ENCODE measurements at places on chromosomes 1 and 21.

- peak; percentile 3 for DNase-seq
Observed at GRCh38 chr1:208601561-208601960, 357.4 kb upstream of the PLXNA2 start.

DNA sequence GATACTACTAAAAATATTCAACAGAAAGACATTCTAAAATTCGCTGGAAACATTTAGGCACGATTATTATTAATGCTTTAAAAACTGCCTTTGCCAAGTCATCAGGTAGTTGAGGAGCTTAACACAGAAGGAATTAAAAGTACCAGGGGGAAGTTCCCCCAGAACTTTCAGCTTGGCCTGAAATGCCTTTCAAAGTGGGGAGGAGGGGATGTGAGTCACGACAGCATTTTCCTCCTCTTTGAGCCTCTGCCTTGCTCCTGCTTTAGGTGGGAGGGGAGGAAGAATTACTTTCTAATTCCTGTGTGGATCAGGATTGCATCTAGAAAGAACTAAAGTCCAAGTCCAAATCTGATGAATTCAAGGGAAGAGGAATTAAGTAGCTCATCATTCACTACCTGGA is 183.7 kb downstream of the CLIC6 start:
- no peak for DNase-seq

DNA sequence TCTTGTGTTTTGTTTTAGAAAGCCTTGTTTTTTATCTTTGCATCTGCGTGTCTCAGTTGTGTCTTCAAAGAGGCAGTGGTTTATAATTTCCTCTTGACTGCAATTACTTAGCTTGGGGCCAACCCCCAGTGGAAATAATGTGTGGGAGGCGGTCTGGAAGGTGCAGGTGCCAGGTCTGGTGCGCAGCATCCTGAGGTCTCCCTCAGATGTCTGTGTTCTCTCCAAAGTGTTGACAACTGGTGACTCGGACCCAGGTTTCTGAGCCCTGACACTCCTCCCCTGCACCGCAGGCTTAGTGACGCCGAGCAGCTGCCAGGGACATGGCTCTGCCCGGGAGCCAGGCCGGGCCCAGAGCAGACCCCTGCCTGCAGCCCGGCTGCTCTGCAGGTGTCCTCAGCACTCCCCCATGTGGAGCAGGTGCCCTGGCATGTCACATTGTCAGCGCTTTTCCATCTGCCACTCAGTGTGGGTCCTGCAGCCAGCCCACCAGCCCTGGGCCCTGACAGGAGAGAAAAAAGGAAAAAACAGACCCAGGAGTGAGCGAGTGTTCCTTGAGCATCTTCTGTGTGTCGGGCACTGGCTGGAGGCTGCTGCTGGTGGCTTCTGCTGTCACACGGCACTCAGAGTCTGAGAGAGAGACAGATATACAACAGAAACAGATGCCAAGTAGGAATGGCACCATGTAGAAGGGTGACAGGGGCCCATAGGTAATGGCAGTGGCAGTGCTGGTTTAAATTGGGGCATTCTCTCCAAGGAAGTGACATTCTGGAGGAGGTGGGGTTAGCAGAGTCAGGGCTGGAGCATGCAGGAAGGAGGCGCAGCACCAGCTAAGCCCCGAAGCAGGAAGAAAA is 24.8 kb upstream of the SELENON start:
- no peak for DNase-seq

- DNase-seq, result no peak
Observed at GRCh38 chr1:235806123-235806522, 60.6 kb downstream of the LYST start.

DNA sequence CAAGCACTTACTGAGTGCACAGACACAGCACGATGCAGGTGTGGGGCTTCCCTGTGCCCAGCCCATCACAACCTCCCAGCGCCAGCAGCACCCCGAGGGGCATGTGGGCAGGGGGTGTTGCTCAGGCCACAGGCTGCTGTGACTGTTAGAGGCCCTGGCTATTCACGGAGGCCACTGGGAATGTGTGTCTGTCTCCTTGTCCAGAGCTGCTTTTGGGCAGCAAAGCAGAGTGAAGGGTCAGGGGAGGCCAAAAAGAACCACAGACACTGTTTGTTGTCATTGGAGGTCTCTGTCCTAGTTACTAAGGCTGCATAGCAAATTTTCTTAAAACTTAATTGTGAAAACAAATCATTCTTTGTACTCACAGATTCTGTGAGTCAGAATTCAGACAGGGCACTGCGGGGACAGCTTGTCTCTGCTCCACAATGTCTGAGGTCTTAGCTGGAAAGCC is 49.6 kb downstream of the TNFRSF8 start:
- peak; percentile 56 for DNase-seq

DNA sequence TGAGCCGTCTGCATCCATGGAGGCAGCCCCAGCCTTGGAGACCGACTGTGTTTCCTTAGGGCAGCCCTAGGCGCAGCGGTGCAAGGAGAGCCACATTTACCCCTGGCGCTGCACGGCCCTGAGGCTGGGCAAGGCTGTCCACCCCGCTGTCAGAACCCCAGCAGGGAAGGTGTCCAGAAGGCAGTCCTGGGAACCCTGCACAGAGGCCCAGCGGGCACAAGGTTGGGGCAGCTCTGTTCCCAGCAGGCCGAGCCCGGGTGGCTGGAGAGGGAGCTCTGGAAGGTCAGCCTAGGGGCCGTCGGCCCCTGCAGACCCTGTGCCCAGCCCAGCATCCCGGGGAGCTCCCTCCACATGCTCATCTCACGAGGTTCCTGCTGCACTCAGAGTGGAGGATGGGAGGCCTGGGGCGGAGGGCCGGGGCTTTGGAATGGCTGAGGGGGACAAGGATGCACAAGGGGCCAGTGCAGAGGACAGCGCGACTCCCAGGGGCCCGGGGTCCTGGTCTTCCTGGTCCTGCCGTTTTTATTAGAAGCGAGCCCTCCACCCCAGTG is 19.9 kb upstream of the SAMD11 start:
- no peak for DNase-seq

DNA sequence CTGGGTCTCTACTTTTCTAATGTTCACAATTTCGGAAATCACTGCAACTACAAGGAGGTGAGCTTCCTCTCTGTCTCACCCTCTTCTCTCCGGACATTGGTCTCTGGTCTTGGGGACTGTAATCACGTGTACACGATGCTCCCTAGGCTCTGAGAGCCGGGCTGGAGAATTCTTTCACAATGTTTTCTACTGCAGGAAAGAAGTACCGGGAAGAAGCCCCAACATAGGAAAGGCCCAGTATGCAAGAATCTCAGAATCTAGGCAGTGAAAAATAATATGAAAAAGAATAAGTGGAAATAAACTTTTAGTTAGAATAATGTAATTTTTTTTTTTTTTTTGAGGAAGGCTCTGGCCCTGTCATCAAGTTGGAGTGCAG is 13.5 kb upstream of the HJV start:
- peak; percentile 53 for DNase-seq

DNA sequence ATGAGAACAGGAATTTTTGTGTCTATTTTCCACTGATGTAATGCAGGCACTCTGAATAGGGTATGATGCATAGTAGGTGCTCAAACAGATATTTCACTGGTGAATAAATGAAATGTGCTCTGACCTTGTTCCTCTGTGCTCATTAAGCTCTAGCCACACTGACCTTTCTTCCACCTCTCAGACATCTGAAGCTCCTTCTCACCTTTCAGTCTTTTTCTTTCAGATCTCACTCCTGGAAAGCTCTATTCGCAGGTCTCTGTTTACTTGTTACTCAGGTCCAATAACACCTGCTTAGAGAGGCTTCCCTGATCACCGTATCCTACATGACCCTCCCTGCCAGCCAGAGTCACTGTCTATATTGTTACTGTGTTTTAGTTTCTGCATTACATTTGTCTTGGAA is 59.2 kb upstream of the IVNS1ABP start:
- no peak for DNase-seq

- DNase-seq, result peak; percentile 2
Observed at GRCh38 chr1:203992440-203992839, 80.5 kb upstream of the SOX13 start.

DNA sequence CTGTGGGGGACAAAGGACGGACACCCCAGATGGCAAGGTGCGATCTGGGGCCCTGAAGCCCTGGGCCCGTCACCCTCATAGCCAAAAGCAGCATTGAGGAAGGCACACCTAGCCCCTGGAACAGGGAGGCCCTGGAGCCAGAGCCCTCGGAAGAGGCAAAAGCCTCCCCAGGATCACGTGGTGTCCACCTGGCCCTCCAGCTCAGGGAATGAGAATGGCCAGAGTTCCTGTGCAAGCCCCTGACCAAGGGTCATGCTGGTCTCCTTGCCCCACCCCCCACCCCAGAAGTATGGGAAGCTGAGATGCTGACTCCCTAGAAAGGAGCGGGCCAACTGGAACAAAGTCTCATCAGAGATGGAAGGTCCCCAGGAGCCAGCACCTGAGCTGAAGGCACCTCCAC is 1.0 kb upstream of the PDZK1IP1 start:
- DNase-seq, result no peak

DNA sequence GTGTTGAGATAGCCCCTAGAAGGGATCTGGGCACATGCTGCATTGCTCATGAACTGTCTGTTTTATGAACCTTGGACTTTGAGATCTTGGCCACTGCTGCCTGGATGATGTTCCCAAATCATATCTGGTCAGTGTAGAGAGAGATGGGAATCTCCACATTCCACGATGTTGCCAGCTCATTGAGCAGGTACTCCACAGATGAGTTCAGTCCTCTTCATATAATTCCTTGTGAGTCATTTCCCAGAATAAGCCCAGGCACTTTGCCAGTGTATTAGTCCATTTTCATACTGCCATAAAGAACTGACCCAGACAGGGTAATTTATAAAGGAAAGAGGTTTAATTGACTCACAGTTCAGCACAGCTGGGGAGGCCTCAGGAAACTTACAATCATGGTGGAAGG is 254.0 kb upstream of the RUNX1 start:
- DNase-seq, result peak; percentile 79

- no peak for DNase-seq
Observed at GRCh38 chr1:11413986-11414391, 65.0 kb upstream of the DISP3 start.

DNA sequence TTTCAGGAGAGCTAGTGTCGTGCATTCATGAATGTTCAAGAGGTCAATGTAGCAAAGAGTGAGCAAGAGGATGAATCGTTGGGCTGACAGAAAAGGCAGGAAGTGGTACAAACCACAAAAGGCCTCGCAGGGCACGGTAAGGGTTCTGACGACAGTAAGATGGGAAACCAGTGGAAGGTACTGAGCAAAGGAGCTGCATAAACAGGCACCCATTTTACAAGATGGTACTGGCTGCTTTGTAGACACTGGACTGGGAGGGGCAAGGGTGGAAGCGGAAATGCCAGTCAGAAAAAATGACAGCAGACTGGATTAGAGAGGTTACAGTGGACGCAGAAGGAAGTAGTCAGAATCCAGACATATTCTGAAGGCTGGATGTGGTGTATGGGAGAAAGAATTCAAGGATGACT is 123.5 kb downstream of the PTPN14 start:
- DNase-seq, result peak; percentile 49

DNA sequence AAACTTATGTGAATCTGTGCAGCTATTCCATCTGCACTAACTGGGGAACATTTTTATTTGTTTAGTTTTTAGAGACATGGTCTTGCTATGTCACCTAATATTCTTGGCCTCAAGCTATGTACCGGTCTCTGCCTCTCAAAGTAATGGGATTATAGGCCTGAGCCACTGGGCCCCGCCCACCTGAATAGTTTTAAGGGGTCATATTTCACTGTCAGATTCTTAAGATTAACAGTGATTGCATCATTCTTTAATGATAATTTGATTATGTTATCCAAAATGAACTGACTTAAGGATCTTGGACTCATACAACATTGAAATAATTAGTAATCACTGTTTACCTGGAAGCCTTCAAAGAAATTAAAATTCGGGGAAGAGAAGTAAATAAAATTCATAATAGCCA is 12.6 kb upstream of the KLF18 start:
- DNase-seq, result peak; percentile 67

- no peak for DNase-seq
Observed at GRCh38 chr1:204468206-204468605, 26.4 kb downstream of the PIK3C2B start.

- peak; percentile 42 for DNase-seq
Observed at GRCh38 chr1:9100471-9101043, 28.3 kb downstream of the GPR157 start.

- DNase-seq, result no peak
Observed at GRCh38 chr1:60867782-60868181, 214.6 kb upstream of the NFIA start.

DNA sequence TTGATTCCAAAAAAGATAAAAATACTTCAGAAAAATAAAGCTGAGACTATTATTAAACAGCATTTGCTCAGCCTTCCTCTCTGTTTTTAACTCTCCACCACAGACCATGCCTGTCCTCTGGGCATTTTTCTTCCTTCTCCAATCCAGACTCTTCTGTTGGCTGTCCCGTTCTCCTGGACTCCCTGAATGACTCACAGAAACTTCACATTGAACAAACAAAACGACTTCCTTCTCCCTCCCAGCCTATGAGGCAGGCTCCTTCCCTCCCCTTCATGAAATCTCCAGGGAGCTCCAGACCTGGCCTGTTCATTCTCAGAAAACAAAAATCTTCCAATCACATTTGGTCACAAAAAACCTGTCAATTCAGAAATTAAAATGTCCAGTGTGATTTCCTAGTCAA is 421.3 kb downstream of the NPHP4 start:
- no peak for DNase-seq

GRCh38 chr1:7042322-7043190 is 257.3 kb downstream of the CAMTA1 start:
- peak; percentile 65 for DNase-seq

GRCh38 chr1:116003823-116004222 is 27.5 kb downstream of the SLC22A15 start:
- no peak for DNase-seq

DNA sequence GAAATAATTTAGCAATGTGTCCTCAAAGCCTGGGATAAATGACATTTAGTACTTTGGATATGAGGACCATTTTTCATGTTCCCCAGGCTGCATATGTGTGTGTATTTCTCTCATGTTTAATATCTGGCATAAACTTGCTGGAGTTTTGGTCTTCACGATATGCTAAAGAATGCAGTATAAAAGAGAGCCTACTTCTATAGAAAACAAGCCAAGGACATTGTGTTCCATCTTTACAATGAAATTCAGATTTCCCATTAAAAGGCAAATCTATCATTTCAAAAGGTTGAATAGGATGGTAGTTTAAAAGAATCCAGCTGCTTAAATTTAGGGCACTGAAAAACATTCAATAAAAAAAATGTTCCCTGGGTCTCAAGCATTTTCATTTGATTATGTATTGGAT is 169.0 kb upstream of the C1orf105 start:
- peak; percentile 21 for DNase-seq

GRCh38 chr1:106879538-106879937 is 176.9 kb upstream of the PRMT6 start:
- DNase-seq, result no peak
